Activated CD8-positive, alpha-beta memory T cell treated with anti-CD3 and anti-CD28 coated beads for 36 hours (primary cell): ENCODE measurements at places on chromosomes 3 and 15. TPM values are rescaled to one million over a fixed set of nuclear protein-coding genes. Genes with fewer than 3 reads are reported as not detected.

The CHRM5 gene
- total RNA-seq, result not detected

The PEX5L gene
- total RNA-seq, result not detected

The FETUB gene
- total RNA-seq, result not detected

The CCDC66 gene
- total RNA-seq, result 33.3 TPM

The EFCC1 gene
- 0.17 TPM for total RNA-seq
